ENCODE measurements at places on chromosomes 3 and 15.

- peak; percentile 69 for DNase-seq
Observed at GRCh38 chr15:35751413-35752133, 205.6 kb upstream of the DPH6 start.

DNA sequence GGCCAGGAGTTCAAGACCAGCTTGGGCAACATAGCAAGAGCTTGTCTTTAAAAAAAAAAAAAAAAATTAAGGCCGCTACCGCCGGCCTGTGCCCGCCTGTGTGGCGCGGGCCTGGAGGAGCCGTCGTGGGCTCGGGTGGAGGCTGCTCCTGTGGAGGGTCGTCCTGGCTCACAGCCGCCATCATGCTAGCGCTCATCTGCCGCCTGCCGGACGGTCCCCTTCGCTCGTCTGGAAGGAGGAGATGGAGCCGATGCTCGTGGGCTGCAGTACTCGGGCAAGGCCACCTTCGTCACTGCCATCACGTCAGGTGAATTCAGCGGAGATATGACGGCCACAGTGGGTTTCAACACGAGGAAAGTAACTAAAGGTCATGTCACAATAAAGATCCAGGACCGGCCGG, 37.4 kb downstream of the TFRC start:
- DNase-seq = no peak

GRCh38 chr3:2921903-2922302, 188.3 kb downstream of the IL5RA start:
- DNase-seq = no peak

DNA sequence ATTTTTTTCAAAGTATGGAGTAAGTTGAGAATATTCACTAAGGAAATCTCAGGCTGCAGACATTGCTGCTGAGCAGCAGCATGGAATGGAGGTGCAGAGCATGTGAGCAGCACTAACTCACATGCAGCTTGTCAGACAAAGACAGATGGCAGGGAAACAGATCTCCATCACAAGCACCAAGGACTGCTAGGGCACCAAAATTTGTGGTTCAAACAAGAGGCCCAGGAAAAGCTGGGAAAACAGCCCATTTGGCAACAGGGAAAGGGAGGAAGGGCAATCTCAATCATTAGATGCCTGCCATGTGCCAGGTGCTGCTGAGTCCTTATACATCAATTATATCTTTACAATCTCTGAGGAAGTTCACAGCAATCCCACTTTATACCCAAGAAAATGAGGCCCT, 47.2 kb upstream of the EIF1B start:
- DNase-seq = no peak

DNA sequence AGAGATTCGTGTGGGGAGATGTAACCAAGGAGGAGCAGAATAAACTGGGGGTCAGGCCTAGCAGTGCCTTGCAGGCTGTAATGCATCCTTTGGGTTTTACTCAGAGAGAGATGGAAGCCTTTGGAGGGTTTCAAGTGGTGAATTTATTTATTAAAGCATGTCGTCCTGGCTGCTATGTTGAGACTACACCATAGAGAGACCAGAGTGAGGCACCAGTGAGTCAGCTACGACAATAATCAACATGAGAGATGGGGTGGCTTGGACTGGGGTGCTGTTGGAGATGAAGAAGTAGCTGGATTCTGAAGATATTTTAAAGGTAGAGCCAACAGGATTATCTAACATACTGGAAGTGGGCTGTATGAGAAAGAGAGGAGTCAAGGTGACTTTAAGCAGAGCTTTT, 335.3 kb upstream of the ARHGEF26 start:
- DNase-seq = no peak

DNA sequence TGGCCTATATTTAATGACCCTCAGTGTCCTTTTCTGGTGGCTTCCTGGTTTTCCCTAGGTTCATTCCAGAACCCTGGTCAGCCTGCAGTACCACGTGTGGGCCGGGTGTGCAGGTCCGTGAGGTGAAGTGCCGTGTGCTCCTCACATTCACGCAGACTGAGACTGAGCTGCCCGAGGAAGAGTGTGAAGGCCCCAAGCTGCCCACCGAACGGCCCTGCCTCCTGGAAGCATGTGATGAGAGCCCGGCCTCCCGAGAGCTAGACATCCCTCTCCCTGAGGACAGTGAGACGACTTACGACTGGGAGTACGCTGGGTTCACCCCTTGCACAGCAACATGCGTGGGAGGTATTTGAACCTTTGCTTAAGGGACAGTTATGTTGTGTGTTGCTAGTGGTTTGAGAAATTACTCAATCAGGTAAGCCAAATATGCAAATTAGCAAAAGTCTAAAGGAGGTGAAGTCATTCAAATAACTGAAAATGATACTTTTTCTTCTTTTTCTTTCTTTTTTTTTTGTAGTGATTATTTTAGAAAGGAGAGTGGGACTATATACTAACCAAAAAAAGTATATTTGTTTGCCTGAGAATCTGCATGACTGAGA, 259.2 kb downstream of the ADAMTSL3 start:
- no peak for DNase-seq

DNA sequence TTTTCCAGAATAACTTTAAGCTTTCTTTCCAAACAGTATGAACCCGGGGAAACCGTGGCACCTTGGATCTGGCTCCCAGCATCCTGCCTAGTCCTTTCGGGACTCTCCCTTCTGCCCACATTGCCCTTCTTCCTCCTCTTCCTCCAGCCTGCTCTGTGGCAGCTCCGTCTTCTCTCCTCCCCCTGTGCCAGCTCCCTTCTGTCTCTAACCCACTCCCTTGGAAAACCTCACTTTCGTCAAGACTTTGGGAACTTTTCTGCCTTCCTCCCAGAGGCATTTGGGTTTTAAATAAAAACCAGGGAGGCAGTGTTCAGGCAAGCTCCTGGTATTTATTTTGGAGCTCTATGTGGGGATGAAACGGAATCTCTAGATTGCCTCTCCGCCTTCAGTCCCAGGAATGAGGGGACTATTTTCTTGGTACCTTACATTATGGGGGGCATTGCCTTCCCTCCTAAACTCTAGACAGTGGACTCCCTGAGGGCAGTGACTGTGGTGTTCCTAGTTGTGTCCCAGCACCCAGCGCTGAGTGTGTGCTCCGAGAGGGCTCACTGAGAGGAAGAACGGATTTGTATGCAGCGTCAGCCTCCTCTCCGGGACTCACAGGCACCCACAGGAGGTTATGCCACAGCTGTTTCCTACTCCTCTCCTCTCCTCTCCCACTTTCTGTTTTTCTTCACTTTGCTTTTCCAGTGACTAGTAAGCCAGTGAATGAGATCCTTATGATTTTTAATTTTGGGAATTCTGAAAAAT, 105.4 kb upstream of the MRPS22 start:
- DNase-seq = no peak

- DNase-seq = no peak
Observed at GRCh38 chr15:92161039-92161670, 232.5 kb upstream of the ST8SIA2 start.

GRCh38 chr3:185534511-185534910, 17.9 kb downstream of the LIPH start:
- peak; percentile 14 for DNase-seq

DNA sequence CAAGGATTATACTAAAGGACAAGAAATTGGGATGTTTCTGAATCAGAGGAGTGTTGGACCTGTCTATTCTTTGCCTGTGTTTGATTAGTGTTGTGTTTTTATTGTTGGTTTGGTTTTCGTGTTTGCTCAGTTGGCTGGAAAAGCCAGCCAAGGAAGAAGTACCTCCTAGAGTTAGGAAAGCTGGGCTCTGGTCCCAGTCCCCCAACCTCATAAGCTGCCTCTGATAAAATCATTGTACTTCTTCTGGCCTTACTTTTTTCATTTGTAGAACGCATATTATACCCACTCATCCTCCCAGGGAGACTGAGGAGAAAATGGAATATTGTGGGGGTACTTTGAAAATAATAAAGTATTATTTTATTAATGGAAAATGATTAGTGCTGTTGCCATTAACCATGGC, 177.4 kb upstream of the TRIM42 start:
- DNase-seq = no peak

GRCh38 chr3:186255703-186256331, 106.2 kb downstream of the DGKG start:
- no peak for DNase-seq

GRCh38 chr15:67770358-67770628, 55.0 kb upstream of the SKOR1 start:
- DNase-seq = no peak

DNA sequence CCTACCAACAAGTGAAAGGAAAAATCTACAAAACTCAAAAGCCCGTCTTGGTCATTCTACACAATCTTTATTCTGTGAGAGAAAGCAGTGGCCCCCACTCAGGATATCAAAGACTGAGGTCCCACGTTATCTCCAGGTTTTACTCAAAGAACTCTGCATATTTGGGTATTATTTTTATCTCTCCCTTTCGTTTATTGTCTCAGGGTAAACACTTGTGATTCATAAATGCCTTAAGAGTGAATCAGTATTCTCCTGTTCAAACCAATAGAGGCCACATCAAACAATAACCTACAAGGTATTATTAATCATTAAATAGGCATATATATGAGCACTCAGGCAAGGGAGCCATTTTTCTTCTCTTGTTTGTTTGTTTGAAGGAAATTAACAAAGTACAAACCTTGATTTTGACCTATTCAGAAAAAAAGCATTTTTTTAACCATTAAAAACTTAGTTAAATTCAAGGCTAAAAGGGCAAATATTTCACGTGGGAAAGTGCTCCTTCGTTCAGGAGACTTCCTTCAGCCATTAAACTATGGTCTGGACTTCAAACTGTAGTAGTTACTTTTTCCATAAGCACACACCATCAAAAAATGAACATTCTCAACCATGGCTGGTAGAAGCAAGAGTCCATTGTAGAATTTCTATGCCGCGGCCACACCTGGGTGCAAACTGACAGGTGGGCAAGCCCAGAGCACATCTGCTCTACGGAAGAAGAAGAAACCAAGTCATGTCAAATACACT, 13.9 kb upstream of the HES1 start:
- peak; percentile 29 for DNase-seq

- DNase-seq = peak; percentile 54
Observed at GRCh38 chr15:35166730-35167359, 81.8 kb upstream of the NANOGP8 start.

GRCh38 chr15:36707884-36708435, 128.5 kb downstream of the CDIN1 start:
- DNase-seq = no peak

GRCh38 chr15:61768131-61768530, 292.1 kb downstream of the VPS13C start:
- DNase-seq = no peak

- peak; percentile 1 for DNase-seq
Observed at GRCh38 chr3:82082796-82083195, 321.4 kb upstream of the GBE1 start.

GRCh38 chr3:29912600-29913288, 631.9 kb downstream of the RBMS3 start:
- no peak for DNase-seq

DNA sequence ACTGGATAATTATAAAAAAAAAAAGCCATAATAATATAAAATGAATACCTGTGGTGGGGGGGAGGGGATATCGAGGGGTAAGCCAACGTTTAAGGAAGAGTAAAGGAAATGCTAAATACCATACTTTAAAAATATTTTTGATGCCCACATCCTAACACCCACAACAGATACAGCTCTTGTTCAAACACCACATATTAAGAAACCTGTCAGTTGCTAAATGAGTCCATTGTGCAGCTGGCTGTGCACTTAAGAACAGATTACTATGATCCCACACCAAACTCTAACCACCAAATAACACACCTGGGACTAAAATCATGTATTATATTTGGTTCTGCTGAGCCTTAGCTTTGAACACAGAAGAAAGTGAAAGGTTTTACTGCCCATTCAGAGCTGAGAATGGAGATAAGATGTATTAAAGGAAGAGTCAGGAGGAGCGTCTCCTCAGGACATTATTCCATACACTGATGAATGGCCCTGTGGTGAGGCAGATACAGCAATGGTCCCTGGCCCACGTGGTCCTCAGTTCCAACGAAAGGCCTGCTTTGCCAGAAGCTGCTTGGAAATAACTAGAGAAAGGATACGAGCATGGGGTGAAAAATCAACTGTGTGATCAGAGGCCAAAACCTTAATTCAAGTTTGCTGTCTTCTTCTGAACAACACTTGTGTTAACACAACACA, 515.4 kb downstream of the FOXP1 start:
- DNase-seq = no peak

DNA sequence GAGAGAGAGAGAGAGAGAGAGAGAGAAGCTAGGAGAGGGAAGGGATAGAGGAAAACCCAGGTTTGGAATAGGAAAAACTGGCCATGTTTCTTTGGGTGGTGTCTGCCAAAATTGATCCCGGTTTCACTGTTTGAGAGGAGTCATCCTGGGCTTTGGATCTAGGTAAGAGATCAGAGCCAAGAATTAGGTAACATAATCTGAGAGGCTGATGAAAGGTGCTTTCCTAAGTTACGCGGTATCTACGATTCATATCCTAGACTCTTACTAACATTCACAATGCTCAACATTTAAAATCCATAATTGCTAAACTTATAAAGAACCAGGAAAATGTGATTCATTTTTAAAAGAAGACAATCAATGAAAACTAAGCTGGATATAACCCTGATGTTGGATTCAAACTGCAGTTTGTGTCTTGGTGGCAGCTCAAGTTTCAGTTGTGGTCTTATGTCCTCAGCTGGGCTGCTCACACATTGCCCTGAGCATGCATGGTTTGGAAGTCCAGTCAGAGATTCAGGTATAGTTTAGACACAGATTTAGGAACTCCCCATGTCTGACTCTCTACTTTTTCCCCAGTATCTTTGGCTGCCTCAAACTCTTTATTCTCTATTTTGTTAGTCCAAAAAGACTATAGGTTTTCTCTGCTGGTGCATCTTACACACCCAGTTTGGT, 42.5 kb upstream of the FMN1 start:
- DNase-seq = no peak

DNA sequence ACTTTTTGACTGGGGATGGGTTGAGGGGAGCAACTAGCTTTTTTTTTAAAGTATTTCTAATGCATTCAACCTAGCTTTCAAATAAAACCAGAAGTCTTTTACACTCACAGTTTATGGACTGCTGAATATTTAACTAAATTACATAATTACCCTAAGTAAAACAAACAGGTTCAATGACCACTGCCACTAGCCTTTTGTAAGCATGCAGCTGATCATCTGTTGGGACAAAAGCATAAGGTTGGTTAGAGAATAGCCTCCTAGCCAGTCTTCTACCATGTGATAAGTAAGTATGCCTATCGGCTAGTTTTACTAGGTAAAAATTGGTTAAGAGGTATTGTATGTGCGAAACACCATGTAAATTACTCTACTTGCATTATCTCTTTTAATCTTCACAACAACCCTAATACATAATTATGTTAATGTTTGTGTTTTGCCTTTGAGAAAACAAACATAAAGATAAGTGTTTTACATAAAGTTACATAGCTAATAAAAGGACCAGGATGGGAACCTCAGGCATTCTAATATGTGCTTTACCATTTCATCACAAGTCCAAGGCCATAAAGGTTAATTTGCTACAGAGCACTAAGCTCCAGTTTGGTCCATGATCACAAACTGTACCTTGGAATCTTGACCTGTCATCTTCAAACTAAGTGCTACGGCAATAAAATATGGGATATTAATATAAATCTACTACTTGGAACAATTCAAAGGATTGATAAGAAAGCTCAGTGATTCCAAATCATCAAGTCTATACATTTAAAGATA, 13.2 kb downstream of the PFN2 start:
- no peak for DNase-seq

GRCh38 chr3:182046166-182046764, 334.5 kb downstream of the SOX2 start:
- no peak for DNase-seq
